Activated CD4-positive, alpha-beta T cell treated with anti-CD3 and anti-CD28 coated beads, Interleukin-2, Interleukin-4, amounts not matched to agents 100 ng/mL and 50 ng/mL, durations not matched to agents 16 hours and 8 hours (primary cell): ENCODE measurements at places on chromosomes 3 and 15.

- DNase-seq = no peak
Observed at GRCh38 chr3:128579927-128580326, 70.7 kb downstream of the RPN1 start.

GRCh38 chr15:60128710-60129109 is 124.6 kb downstream of the FOXB1 start:
- DNase-seq = no peak

DNA sequence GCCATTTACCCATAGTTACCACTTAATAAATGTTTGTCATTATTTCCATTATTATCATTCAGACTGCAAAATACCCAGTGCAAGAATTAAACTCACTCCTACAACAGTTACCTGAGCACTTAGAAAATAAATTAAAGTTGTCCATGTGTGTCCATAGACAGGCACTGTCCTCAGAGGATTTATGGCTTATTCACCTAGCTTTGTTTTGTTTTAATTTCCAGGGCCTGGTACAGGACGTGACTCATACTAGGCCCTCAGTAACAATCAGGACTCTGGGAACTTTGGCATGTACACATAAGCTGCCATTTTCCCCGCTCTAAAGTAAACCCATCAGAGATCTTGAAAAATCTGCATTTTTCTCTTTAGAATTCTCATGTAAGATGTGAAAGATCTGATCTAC is 458.5 kb upstream of the ARRDC4 start:
- DNase-seq = no peak

DNA sequence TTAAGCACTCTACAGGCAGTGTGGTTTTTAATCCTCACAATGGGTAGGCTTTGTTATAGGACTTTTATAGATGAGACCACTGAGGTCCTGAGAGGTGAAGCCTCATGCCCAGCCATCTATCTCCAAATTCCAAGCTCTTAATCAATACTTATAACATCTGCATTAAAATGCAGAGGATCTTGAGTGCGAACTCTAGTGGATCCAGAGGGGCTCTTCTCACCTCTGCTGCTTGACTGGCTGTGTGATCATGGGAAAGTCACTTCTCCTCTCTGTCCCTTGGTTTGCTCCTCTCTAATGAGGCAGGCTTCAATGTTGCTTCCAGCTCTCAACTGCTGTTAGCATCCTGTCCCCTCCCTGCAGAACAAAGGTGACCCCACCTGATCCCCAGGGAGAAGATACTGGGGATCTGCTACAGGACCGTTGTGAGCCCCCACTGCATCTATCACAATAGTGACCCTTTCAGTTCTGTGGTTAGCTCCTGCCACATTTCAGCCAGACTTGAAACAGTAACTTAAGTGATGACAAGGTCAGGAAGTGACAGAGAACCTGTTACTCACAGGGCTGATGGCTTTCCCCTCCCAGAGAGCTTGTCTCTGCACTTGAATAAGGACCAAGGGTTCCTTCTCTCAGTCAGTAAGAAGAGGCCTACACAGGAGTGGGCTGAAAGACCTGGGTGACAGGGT is 1.3 kb downstream of the SLC27A2 start:
- peak; percentile 76 for DNase-seq

DNA sequence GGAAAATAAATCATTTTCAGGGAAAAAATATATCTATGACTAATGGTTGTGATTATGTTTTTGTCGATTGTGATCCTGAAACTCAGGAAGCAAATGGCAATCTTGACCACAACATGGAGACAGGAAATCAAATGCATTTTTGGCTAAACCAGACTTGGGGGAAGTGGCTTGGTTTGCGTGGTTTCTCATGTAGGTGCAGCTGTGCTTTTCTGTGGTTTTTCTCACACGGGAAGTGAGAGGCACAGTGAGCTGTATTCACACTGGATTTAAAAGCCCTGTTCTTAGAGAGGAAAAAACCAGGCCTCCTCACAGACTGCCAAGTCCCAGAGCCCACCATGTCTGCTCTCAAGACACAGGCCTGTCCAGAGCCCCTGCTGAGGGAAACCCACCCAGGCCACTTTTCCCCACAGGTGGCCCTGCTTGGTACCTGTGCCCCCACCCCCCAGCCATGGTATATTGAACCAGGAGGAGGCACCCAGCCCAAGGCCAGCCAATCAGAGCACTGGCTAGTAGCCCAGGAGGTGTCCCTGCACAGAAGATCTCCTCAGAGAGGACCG is 46.1 kb downstream of the BTD start:
- peak; percentile 90 for DNase-seq

DNA sequence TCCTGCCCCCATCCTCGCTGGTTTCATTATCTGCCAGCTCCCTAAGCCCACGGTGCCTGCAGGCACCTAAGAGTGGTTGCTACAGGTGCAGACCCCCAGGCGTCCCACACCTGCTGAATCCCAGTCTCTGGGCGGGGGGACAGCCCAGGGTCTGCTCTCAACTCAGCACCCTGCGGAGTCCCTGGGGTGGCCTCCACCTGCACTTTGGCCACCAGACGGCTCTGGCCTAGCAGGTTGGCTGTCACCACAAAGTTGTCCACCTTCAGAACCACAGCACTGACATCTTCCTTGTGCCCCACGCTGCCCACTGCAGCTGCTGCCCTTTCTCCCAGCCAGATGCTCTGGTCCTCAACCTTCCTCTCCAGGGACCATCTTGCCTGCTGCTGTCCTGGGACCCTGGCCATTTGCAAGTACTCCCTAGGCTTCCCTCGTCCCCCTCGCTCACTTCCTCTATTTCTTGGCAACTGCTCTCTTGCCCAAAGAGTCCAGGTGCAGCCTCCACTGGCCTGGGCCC is 34.9 kb upstream of the SNRPA1 start:
- DNase-seq = no peak

DNA sequence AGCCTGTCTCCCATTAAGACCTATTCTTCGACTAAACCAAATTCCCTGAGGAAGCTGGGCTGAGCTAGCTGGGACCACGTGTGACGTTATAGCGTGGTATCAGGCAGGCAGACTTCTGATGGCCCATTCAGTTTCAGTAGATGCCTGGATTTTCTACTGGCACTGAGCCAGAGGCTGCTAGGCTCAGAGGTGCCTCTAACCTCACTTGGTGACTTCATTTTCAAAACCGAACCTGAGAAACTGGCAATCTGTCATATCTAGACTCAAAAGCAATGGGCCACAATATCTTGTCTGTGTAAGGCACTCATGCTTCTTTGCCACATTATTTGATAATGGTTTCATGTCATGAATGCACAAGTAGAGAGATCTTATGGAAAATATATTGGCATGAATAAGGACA is 352.1 kb upstream of the AZI2 start:
- DNase-seq = no peak

DNA sequence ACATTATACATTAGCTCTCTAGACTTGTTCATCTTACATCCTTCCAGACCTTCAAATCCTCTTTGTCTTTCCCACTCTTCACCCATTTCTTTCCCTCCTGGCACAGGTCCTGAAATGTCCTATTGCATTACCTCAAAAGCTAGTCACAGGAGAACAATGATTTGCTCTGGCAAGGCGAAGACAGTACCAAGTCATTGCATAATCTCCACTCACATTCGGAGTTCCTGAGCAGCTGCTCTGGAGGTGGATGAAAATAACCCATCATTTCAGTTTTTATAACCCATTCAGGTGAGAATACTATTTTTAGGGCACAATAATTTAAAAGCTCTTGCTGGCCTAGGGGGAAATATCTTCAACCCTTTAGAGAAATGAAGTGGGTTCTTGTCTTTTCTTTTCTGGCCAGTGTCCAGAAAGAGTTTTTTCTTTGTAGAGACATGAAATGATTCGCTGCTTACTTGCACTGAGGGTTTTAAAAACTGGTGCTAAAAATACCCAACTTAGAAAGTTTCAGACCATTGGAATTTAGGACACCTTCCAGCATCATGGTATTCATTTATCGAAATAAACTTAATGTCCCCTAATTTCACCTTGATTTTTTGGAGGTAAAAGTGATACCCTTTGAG is 23.4 kb upstream of the DYNC1LI1 start:
- no peak for DNase-seq

GRCh38 chr15:48040166-48040817 is 80.5 kb upstream of the SLC24A5 start:
- no peak for DNase-seq

DNA sequence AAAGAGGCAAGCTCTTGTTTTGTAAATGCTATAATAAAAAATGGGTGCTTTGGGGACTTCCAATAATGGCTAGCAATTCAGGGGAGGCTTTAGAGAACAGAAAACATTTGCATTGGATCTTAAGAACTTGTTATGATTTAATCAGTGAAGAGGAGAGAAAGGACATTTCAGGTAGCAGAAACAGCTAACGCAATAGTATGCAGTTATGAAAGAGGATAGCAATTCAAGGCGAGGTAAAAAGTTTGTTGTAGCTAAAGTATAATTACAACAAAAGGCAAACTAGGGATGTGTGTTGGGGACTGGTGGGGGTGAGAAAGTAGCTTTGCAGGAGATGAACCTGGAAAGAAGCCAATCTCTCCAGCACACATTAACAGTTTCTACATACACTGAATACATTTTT is 558.7 kb upstream of the SEMA6D start:
- no peak for DNase-seq

DNA sequence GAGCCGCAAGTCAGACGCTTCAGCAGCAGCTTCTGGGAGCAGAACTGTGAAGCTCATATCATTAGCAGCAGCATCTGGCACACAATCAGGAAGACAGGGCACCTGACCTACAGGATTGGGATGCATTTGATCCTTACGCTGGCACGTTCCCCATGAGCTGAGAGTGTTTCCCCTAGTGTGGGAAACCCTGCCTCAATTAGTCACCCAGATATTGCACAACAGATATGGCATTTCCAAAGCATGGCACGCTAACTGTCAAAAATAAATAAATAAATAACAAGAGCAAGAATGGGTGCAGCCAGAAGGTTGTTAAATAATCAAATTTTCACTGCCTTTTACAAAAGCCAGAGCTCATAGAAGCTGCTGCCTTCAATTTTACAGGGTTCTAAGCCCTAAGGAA is 189.6 kb upstream of the THBS1 start:
- no peak for DNase-seq

GRCh38 chr3:136074546-136075170 is 109.1 kb downstream of the PPP2R3A start:
- no peak for DNase-seq

- DNase-seq = no peak
Observed at GRCh38 chr3:61162965-61163364, 88.3 kb downstream of the FHIT start.

DNA sequence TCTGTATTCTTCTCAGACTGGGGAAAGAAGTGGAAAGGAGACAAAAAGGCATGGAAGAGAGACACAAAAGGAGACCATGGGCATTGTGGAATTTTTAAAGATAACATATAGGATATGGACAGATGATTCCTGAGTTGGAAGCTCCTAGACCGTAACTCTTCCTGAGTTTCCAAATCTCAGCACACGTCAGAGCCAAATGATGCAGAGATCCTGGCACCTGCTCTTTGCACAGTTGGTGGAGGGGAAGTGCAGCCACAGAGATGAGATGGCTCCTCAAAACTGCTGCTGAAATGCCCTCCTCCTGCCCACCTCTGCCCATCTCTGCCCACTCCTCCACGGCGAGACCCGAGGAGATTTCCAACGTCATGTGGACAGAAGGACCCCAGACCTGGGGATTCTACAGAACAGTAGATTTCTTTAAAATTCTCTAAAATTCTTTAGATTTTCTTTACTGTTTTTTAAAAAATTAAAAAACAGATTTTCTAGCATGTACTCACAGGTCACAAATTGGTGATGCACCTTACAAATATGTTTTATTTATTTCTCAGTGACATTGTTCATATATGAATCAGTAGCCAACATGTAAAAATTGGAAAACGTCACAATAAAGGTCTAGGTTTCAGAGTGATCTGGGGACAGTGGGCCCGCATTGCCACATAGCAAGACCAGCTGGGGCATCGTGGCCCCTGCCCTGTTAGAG is 8.1 kb downstream of the CPN2 start:
- no peak for DNase-seq

DNA sequence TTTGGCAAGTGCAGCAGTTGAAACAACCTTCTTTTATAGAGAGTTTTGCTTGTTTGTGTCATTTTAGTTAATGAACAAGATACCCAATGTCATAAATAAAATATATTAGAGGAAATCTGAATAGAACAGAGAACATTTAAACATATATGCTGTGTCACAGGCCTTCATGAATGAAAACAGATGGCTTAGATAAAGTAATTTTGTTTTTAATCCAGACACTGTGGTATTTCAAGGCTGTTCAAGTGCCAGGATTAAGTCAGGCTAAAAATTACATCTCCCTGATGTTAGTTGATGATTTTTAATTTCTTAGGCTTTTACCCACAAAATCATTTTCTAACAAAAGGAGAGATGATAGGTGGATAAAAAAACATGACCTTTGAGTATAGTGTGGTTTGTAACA is 4.9 kb upstream of the ACKR4 start:
- no peak for DNase-seq

DNA sequence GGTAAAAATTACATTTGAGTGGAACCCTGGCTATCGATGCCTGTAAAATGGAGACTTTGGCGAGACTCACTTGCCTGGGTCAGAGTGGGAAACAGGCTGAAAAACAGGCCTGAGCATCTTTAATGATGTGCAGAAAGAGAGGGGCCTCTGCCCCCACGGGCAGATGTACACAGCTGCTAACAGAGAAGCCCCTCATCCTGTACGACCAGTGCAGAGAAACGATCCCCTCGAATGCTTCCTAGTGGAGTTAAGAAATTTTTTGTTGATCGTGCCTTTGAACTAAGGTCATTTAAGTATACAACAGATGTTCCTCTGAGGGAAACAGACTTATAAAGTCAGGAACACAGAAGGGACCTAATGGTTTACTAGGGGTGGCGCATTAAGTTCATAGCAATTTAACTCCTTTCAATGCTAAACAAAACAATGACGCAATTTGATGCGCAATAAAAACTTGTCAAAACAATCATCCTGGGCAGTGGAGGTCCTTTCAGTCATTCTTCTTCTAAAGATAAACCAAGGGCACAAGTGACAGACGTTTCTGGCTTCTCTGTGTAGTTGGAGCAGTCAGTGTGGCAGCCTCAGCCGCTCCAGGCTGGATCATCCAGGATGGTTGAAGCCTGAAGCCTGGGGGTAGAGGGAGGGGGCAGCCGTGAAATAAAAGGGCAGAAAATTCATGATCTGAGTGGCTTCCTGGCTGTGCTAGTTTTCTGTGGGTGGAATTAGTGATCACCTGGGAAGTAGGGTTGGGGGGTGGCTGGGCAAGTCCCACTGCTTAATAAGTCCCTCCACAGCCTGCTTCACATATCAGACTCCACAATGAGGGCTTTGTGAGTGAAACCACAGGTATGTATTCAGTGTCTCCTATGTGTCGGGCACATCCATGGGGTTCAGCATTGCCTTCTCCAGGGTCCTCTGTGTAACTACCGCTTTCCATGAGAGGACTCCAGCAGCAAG is 50.8 kb upstream of the MRPS22 start:
- DNase-seq = no peak

GRCh38 chr3:119408243-119408950 is 55.0 kb downstream of the TMEM39A start:
- no peak for DNase-seq

GRCh38 chr15:58179206-58179605 is 41.0 kb downstream of the AQP9 start:
- DNase-seq = no peak

GRCh38 chr3:10992017-10992942 is at the start of gene SLC6A1:
Gene SLC6A1 (plus strand): TSS chr3:10992748. CDS start chr3:11017212, 24,464 bp downstream.
- DNase-seq = no peak

GRCh38 chr3:197524128-197524527 is 31.6 kb downstream of the BDH1 start:
- DNase-seq = no peak
